Umbilical cord (tissue), 2 donors: ENCODE measurements at places on chromosomes 12 and 14.
A peak's percentile ranks its signal among the peaks of the same experiment; 100 is the strongest.

DNA sequence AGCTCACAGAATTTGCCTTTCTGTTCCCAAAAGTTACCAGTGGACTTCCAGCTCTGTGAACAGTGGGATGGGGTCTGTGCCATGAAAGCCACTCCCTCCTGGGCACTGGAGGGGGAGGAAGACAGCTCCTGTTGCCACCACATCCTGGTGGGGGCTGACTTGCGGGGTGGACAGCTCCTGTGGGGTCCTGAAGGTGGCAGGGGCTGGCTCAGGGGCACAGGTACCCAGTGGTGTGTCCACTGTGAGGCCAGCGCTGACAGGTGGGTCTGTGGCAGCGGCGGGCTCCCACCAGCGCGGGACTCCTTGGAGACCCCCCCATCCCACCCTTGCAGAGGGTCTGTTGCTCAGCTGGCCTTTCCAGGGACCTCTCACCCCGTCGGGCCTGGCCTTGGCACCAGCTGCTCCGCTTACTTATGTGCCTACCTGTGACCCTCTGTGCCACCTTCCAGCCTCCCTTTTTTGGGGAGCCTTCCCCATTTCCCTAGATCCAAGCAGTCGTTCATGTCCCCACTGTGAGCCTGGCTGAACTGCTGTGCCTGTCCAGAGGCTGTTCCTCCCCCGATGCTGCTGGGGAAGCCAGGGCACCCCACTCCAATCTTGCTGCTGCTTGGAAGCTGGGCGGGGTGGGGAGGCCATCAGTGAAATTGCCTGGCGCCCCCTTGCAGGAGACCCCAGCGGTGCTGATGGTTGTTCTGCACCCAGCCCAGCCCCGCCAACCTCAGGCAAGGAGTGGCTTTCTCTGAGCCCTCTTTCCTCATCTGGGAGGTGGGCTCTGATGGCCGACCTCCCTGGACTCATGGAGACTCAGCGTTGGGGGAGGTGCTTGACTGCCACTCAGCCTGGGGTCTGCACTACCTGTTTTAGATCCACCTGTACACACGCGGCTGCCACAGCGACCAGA, 2.2 kb downstream of the TEDC1 start:
- no peak for DNase-seq

DNA sequence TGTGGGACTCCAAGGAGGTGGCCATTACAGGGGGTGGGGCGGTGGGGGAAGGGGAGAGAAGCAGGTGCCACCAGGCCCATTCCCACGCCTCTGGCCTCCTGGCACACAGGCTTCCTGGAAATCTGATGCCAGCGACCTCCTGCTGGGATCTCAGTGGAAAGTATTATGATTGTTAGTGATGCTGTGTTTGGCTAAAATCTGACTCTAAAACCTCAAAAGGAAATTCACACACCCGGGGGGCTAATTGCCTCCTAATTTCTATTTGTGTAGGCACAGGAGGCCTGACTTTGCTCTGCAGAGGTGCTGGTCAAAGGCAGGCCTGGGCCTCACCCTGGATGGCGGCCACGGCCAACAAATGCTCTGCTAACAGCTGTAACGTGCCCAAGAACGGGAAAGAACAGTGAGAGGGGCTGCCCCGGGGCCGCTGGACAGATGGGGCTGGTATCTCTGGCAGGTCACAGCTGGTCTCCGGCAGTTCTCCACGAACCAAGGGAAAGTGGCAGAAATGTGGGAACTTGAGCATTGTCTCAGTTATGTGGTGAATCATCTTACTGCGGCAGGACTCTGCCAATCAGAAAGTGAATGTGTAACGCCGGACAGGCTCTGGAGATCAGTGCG, 14.3 kb downstream of the FAM181A start:
- no peak for DNase-seq

GRCh38 chr12:46452776-46453175, 80.2 kb upstream of the SLC38A2 start:
- no peak for DNase-seq

- DNase-seq: no peak
These were observed 113.7 kb upstream of the MYF6 start for GRCh38 chr12:80593766-80594165.

DNA sequence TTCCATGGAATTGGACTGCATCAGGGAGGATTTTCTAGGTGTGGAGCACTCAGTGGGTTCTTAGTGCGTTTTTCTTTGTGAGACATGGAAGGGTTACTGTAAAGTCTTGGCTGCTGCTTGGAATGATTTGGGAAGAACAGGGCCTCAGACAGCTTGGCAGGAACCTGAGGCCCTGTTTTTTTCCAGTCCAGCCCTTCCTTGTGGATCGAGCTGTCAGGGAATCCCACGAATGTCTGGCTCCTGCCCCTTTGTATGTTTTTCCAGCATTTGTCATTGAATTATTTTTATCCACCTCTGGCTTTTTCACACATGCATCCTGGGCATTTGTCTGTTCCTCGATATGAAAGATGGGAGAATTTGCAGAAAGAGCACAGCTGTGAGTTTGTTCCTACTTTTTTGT, 158.5 kb downstream of the TGFB3 start:
- DNase-seq: peak; percentile 80

- DNase-seq: no peak
These were observed 43.0 kb upstream of the SYCP3 start for GRCh38 chr12:101782273-101782731.

DNA sequence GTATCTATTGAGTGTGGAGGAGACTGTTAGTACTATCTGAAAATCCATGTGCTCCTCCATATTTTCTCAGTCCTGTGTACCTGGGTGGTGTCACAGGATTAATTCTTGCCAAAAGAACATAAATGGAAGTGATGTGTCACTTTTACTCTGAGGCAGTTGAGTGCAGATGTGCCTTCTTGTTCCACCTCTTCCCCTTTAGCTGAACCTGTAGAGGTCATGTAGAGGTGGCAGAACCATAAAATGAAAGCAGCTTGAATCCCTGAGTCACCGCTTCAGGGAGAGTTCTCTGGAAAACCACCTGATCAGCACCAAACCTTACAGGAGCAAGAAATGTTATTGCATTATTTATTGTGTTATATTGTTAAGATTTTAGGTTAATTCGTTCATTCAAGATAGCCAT, 14.7 kb upstream of the SLC25A3 start:
- no peak for DNase-seq

GRCh38 chr14:94886931-94887330, 117.0 kb upstream of the GSC start:
- no peak for DNase-seq
